ENCODE measurements at places on chromosomes 5 and 9.

DNA sequence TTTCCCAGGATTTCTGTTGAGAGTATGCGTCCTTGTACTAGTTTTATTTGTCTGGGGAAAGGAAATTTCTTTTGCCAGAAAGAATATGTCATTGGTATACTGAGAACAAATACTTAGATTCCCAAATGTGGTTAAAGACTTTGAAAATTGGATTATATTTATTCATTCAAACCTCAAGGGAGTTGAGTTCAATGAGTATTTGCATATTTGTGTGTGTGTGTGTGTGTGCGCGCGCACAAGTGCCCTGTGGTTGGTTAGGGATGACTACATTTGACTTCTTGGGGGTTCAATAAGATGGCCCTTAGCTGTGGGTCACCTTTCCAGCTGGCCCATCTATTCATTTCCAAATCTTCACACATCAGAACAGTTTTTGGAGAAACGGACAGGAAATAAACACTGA is 4.9 kb downstream of the RXFP3 start:
- DNase-seq: no peak

DNA sequence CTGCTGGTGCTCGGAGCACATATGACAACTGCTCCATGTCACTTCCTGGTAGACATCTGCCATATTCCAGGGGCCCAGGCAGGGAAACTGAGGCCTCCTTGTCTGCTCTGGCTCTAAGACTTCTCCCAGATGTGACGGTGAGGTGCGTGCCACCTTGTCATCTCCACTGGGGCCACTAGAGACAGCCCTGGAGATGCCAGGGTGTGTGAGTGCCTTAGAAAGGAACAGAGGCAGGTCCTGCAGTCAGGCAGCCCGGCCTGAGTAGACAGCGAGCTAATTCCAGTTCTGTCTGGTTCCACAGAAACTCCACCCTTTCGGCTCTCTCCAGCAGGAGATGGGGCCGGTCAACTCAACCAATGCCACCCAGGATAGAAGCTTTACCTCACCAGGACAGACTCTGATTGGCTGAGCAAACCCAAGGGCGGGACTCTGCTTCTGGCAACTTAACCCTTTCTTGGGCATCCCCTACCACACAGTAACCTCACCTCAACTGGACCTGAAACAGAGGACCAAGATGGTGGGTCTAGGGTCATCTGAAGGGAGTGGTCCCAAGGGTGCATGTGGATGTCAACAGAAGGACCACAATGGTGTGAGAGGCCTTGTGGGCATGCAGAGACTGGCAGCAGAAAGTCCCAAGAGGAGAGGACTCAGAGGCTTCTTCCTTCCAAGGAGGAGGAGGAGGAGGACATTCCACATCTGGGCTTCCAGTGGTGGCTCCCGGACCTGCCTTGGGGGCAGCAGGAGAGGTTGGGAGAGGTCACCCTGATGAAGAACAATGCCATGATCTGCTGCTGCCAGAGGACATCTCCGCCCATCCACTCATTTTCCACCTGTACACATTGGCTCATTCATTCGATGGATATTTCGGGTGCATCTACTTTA is 77.7 kb downstream of the RGS3 start:
- DNase-seq: no peak

DNA sequence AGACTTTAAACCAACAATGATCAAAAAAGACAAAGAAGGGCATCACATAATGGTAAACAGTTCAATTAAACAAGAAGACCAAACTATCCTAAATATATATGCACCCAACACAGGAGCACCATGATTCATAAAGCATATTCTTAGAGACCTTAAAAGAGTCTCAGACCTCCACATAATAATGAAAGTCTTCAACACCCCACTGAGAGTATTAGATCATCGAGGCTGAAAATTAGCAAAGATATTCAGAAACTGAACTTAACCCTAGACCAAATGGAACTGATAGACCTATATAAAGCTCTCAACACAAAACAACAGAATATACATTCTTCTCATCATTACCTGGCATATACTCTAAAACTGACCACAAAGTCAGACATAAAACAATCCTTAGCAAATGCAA is 11.7 kb upstream of the SPINK14 start:
- no peak for DNase-seq

DNA sequence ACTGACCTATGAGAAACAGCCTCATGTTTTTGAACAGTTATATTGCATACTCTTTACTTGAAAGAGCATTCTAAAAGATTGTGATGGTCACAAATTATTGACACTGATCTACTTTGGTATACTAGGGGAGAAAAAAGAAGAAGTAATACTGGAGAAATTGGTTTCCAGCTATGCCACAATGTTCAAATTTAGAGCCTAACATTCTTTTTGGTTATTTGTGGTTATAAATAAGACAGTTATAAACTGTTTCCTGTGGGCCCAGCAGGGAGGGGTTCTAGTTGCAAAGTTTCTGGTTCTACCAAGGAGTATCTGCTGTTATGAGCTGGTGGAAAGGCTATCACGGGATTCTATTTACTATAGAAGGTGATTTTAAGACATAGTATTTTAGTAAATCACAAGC is 4.8 kb downstream of the CWC27 start:
- DNase-seq: no peak

DNA sequence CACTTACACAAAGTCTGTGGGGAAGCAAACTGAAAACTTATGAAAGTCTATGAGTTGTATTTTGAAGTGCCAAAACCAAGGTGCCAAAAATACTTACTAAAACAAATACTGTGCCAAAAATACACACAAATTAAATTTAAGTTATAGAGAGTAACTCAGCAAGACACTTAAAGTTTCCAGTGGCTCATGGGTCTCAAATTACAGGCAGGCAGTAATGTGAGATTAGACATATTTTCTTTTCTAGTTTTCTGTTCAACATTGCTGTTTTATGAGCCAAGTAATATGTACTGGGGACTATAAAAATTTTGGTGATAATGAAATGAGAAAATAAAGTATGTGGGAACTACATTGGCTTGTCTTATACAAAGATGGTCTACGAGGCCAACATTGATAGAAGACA is 172.2 kb upstream of the SNX2 start:
- DNase-seq: no peak

GRCh38 chr5:172919525-172920446 is 39.4 kb upstream of the RPL26L1 start:
- DNase-seq: no peak

GRCh38 chr9:111366978-111367377 is 37.0 kb upstream of the OR2K2 start:
- DNase-seq: no peak

GRCh38 chr5:138748630-138749081 is 4.6 kb upstream of the CTNNA1 start:
- DNase-seq: no peak

DNA sequence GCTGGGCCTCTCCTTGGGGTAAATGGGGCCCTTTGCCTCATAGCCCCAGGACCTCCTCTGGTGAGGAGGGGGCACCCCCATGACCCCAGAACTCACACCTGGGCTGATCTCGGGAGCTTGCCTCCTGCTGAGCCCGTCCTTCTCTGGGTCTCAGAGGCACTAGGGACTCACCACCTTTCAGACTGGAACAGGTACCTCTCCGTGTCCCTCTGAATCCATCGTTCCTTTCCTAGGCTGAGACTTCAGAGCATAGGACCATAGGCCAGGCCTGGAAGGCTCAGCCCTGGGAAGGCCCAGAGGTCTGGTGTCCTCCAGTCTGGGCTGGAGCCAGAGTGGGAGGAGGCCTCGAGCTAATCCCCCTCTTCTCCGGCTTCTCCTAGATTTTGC is 97.9 kb downstream of the CACNA1B start:
- DNase-seq: no peak

DNA sequence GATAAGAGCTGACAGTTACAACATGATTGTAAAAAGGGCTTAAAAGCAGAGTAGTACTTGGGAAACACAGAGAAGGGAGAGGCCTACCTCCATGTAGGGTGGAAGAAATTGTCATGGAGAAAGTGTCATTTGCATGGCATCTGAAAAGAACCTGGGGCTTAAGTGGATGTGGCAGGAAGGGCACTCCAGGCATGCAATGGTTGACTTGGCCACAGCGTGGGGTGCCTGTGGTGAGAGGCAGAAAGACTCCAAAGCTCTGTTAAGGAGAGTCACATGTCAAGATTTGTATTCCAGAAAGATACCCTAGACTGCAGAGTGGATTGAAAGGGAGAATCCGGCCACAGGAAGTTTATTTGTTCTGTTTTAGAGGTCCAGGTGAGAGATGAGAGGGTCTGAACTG is 2.4 kb downstream of the POLR3G start:
- DNase-seq: no peak

Data from GM19239 (cell line).